Stimulated activated CD8-positive, alpha-beta memory T cell treated with anti-CD3 and anti-CD28 coated beads, Interleukin-4, amount 100 ng/mL, for 1 hour (primary cell): ENCODE measurements at places on chromosomes 7 and 10.

DNA sequence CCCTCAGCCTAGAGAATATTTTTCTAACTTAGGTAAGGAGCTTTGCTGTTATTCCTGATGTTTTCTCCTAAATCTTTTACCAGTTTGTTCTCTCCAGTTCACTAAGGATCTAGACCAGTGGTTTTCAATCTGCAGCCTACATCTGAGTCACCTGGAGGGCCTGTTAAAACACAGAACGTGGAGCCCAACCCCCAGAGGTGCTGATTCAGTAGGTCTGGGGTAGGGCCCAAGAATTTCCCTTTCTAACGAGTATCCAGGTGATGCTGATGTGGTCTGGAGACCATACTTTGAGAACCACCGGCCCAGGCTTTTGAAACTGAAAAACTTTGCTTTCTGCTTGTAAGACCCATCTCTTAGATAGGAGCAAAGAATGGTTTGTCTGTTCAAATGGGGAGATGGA is 51.2 kb upstream of the KMT2E start:
- DNase-seq, result no peak

- DNase-seq, result no peak
These were observed 695.5 kb downstream of the INHBA start for GRCh38 chr7:41007351-41007751.

DNA sequence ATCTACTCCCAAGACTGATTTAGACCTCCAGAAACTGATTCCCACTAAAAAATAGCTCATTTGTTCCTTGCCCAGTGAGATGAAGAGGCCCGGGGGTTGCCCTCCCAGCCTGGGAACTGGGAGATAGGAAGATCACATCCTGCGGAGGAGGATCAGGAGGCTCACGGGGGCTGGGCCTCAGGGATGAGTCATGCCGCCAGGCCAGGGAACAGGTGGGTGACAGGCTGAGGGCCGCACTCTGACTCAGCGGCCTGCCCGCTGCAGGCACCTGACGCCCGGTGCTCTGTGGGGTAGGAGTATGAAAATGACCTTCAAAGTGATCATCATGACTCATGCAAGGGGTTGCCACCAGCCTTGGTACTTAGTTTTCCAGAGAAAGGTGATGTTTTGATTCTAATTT is 104.5 kb upstream of the ZPBP start:
- DNase-seq, result no peak

DNA sequence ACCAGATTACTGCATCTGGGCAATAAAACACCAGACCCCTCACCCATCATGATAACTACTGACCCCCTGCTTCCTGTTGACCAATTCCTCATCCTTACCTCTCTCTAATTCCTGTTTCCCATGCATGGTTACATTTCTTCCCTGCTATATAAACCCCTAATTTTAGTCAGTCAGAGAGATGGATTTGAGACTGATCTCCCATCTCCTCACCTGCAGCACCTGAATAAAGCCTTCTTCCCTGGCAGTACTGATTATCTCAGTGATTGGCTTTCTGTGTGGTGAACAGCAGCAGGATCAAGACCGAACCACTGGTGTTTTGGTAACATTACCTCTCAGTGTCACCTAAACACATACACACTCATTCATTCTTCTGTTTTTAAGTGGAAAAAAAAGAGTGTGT is 41.2 kb upstream of the SVIL start:
- DNase-seq, result no peak

GRCh38 chr10:24642921-24643678 is 80.6 kb downstream of the ARHGAP21 start:
- no peak for DNase-seq

- peak; percentile 34 for DNase-seq
These were observed 4.8 kb downstream of the EGR2 start for GRCh38 chr10:62811159-62811875.
